NB4 (cell line): ENCODE measurements at places on chromosomes 3 and 15.
A peak's percentile ranks its signal among the peaks of the same experiment; 100 is the strongest.

DNA sequence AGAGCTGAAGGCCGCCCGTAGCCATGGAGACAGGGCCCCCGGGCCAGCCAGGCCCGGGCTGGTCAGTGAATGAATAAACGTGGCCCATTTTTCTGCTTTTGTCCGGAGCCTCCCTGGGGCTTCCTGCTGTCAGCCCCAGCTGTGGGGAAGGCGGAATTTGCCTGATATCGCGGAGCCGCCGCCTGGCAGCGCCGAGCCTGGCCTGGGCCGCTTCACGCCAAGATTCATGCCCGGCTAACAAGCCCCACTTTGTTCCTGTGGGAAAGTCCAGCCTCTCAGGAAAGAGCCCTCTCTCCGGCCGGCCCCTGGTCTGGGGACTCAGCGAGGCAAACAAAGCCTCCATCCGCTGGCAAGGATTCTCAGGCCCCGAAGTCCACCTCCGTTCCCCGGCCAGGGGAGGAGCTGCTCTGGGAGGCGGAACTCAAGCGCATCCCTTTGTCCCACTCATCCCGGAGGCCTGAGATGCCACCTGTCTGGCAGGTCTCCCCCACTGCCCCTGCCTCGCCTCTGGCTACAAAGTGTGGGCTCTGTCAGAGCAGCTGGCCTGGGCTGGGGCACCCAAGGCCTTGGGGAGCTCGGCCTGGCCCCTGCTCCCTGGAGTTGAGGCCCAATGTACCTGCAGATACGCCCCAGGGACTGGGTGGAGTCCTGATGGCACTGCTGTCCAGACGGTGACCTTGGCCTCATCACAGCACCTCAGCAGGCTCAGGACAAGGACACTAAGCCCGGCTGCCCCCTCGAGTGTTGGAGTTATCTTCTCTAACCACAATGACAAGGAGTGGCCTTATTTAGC lies 51.6 kb upstream of the SLC6A11 start:
- no peak for DNase-seq

GRCh38 chr3:189849262-189849661 lies 218.1 kb downstream of the TP63 start:
- no peak for DNase-seq

- DNase-seq: no peak
These were observed 2.5 kb downstream of the SEMA3B start for GRCh38 chr3:50271314-50271936.

DNA sequence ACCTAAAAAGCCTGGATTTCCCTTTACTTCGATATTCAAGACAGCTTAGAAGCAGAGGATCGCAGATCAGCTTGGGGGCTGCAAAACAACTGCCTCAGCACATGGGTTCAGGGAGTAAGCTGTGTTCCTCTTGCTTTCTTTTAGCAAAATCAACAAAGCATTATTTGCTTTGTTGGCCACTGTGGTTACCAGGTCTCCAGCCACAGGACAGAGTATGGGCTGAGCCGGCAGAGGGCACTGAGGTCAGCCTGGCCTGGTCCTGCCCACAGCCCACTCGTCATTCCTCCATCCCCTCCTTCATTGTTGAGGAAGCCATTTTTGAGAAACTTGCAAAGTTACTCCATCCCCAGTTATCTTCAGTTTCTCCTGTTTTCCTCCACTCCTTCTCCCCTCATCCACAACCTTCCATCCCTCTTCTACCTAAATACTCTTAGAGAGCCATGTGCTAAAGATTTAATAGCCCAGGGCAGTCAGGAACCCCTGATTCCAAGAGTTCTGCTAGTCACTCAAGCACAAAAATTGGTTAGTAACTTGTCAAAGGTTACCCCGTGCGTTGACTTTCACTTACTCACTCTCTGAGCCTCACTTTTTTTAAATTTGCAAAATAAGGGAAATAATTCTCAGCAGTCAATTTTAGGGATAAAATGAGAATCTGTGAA lies 60.0 kb upstream of the HES1 start:
- no peak for DNase-seq

DNA sequence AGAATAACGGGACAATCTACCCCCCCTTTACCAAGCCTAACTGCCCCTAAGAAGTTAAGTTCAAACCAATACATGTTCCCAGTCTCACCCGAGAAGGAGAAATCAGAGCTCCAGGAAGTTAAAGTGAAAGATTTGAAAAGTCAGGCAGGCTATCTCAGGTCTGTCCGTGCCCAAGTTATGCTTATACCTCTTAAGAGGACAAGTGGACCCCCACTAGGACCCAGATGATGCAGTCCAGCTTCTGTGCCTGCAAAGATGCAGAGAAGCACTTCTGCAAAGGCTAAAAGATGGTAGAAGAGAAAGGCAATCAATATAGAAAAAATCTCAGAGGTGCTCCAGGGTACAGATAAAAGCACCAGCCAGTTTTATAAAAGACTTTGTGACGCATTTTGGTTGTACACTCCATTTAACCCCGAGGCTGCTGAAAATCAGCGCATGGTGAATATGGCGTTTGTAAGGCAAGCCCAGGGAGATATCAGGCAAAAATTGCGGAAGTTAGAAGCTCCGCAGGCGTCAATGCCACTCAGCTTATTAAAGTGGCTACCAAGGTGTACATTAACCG lies 9.8 kb upstream of the SLC9C1 start:
- no peak for DNase-seq

GRCh38 chr15:85667491-85668424 lies 127.0 kb downstream of the KLHL25 start:
- peak; percentile 67 for DNase-seq

DNA sequence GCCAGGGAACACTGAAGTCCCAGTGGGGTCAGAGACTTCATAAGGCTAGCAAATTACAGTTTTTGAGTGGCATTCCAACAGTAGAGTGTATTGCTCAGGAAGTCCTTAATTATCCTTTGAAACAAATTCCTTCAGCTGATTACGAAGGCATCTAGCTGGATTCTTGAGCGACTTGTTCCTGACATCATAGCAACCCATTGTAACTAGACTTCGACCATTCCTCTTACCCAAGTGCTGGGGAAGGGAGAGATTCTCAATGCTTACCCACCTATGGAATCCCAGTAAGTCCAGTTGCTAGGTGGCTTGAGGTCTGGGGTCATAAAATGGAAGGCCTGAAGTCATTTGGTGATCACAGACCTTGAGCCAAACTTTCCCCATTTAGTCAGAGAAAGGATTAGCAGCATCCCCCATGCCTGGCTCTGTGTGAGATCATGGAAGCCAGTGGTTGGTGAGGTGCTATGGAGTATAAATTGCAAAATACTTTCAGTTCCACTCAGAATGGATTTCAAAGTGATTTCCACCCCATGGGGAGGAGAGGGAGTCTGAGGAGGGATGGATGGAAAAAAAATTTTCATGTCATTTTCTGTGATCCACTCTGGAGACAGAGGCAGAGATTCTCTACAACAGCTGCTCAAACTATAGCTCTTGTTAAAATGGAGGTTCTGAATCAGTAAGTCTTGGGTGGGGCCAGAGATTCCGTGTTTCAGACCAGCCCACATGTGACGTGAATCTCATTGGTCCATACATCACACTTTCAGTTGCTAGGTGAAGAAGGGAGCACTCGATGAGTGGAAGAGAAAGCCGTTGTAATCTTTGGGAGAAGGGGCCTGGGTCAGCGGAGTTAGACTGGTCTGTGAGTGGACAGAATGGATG lies 45.7 kb downstream of the CD86 start:
- no peak for DNase-seq

GRCh38 chr3:139935016-139935865 lies at the start of gene CLSTN2:
TSS of gene CLSTN2 (plus strand) at chr3:139935185.
- no peak for DNase-seq

GRCh38 chr15:35362195-35362829 lies 183.7 kb downstream of the DPH6 start:
- no peak for DNase-seq

DNA sequence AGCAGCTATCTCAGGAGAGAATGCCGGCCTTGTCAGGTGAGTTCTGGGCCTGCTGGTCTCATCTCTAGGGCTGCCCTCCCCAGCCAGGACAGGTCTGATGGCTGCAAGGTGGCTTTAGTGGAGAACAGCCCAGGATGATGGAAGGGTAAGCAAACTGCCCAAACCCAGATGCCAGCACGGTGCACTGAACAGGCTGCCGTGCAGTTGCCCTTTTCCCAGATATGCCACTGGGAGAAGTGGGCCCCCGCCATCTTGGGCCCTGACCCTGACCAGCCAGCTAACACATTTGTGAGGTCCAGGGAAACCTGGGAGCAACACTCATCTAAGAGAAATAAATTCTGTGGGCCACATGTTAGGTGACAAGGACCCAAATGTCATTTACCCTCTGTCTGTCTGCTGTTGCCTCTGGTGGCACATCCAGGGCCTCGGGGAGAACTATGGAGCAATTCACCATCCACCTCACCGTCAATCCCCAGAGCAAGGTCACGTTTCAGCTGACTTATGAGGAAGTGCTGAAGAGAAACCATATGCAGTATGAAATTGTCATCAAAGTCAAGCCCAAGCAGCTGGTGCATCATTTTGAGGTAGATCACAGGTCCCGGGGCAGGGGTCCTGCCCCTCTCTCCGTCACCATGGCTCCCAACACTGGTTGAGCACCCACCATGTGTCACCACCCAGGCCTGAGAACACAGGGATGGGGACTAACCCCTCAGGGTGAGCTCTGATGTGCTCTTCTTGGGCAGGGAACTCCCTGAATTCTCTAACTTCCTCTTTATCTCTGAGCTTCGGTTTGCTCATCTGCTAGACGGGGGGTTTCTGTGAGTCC lies 1.8 kb downstream of the ITIH1 start:
- peak; percentile 75 for DNase-seq

- peak; percentile 55 for DNase-seq
These were observed 188.7 kb upstream of the TBC1D5 start for GRCh38 chr3:17931131-17931530.

DNA sequence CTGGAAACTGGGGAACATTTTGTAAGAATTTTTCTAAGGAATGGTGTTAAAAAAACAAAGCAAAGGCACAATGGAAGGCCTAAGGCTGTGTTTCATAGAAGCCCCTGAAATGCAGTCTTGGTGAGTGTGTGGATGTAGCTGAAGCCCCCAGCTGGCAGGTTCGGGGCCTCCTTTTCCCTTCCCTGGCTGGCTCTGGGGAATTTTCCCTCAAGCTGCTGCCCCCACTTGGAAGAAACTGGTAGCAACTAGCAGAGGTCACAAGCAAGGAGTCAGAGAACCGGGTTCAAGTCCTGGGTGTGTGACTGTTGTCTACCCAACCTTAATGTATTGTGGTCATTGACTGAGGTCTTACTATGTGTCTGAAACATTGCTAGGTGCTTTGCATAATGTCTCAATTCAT lies 85.3 kb upstream of the MYZAP start:
- DNase-seq: no peak

DNA sequence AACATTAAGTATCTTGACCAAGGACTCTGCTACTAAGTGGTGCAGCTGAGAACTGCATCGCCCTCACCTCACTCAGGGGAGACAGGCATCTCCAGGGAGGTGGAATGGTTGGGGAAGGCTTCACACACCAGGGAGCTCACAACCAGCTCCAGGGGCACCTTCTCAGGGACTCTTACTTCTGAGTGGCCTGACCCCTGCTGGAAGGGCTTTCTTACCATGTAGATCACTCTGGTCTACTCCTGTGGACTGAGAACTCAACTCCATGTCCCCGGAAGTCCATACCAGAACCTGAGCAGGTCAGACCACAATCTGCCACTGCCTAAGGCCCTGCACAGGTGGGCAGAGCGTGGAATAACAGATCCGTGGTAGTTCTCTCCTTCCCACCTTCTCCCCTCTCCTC lies 140.5 kb downstream of the TLE3 start:
- DNase-seq: peak; percentile 16

DNA sequence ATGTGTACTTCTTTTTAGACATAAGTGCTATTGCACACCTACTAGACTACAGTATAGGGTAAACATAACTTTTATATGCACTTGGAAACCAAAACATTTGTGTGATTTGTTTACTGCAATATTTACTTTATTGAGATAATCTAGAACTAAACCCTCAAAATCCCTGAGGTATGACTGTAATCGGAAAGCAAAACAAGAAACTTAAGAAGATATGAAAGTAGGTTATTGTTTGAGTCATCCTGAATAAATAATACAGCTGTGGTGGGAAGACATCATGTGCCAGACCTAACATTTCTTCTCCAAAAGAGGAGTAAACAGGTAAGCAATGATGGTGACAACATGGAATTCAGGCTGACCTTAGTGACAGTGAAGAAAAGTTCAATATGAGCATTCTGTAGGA lies 765.5 kb downstream of the OTOL1 start:
- DNase-seq: no peak

GRCh38 chr15:70812827-70813364 lies 41.1 kb downstream of the LARP6 start:
- DNase-seq: no peak

GRCh38 chr3:44939581-44940036 lies 36.4 kb downstream of the ZDHHC3 start:
- DNase-seq: no peak

DNA sequence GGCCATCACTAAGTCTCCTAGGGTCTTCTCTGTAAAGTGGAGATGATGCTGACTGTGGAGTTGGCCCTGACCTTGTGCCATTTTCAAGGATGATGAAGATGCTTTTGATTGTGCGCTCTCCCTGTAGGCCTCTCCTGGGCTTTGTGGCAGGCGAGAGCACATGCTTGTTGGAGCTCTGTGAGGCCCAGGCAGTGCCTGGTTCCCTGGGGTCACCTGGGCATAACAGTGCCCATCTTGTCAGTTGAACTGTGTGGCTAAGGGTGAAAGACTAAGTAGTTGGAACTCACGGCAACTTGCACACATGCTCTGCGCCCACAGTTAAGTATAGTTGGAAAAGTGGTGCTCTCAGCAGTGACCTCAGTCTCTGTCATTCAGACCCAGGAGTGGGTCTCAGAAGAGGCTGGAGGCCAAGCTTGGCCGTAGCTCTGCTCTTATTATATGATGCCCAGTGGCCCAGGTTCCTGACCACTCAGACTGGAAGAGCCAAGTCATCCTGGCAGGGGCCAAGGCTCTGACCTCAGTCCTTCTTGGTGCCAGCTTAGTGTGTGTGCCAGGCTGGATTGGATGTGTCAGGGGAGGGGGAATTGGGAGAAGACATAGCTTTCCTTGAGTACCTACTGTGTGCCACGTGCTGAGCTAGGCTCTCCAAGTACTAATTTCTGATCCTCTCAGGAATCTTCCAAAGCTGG lies 154.6 kb downstream of the EEFSEC start:
- DNase-seq: no peak

DNA sequence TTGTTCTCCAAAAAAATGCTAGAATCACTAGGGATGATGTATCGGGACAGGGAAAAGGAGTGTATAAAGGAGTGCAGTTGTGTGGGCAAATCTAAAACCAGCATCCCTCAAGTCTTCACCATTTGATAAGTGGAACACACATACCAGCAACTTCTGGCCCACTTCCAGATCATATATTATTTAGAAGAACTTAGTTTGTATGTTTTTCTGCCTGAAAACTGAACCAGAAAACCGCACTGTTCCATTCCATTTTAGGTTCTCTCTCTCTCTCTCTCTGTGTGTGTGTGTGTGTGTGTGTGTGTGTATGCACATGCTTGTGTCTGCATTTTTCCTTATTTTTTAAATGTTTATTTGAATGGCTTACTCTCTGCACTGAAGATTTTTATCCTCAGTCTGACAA lies 93.5 kb downstream of the SERPINI1 start:
- no peak for DNase-seq

DNA sequence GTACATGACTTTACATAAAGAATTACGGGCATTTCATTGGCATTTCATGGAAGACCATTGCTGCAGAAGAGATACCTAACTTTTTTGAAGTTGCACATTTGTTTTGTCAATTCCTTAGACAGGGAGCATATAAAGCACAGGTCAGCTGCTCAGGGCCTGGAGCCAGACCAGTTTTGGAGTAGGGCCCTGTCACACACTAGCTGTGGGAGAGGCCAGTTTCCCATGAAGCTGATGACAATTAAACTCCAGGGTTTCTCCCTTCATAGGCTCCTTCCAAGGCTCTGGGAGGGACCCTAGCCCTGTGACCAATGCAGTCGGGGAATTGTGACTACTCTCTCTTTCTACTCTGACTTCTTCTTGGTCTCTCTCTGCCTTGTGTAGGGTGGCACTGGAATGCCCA lies 107.3 kb upstream of the SELENOK start:
- DNase-seq: no peak
